Fibroblast of gingiva (primary cell): ENCODE measurements at places on chromosomes 6 and 20.

- DNase-seq = no peak
These were observed 75.7 kb upstream of the QKI start for GRCh38 chr6:163338671-163339405.

DNA sequence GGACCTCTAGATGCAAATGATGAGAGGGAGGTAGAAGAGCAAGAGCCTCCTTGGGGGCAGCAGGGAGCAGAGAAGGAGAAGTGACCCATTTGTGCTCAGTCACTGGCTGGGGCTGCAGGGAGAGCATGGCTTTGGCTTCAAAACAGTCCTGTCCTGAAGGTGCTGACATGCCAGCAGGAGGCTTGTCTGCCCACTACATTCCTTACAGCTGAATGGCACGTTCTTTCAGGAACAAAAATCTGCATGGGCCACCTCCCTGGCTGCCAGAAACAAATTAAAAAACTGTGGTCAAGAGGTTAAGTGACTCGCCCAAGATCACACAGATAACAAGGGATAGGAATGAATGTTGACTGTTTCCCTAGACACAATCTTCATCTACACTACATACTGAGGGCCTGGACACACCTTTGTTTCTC, 188.8 kb downstream of the HIVEP2 start:
- peak; percentile 9 for DNase-seq

DNA sequence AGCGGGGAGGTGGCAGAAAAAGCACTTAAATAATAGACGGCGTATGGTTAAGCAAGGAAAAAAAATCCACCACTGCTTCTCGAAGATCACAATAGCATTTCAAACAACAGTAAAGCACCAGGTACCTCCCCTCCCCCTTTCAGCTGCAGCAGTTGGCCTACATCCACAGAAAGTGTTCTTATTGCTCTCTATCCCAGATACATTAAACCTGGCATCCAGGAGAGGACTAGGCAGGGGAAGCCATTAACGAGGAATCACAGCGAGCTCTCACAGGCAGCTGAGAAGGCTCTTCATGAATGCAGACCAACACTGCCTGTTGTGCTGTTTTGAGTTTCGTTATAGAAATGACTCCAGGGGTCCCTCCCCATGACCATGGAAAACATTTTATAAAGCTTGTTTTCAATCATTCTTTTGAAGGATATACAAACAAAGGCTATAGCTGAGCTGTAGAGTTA, 11.8 kb downstream of the FYN start:
- DNase-seq = no peak

- no peak for DNase-seq
These were observed 116.2 kb downstream of the GMDS start for GRCh38 chr6:2129182-2129621.

GRCh38 chr20:51583073-51583472, 40.6 kb upstream of the NFATC2 start:
- DNase-seq = no peak

- no peak for DNase-seq
These were observed 1343.4 kb downstream of the HACE1 start for GRCh38 chr6:103516336-103516735.

DNA sequence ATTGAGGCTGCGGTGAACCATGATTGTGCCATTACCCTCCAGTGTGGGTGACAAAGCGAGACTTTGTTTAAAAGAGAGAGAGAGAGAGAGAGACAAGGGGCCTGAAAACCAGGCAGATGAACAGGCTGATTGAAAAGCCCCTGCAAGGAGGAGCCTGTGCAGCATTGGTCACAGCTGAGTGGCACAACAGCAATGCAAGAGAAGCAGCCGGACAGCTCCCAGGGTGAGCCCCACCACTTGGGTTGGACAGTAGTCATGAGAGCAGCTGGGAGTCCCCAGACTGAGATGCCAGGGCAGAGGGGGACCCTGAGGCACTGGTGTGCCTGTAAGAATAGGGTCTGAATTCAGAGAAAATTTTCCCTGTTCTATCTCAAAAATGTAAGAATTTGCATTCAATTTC, 10.2 kb downstream of the DNPH1 start:
- DNase-seq = no peak

DNA sequence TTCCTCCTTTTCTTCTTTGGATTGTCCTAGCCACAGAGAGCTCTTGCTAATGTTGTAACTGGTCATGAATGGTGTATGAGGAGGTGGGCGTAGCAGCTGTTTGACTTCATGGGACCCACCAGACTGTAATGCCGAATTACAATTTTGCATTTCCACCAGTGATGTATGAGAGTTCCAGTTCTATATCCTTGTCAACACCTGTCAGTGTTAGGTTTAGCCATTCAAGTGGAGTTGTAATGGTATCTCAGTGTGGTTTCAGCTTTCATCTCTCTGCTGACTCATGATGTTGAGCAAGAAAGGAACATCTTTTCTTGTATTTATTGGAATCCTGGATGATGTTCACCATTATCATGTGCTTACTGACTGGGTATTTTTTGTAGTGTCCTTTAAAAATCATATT, 5.1 kb downstream of the IGF2R start:
- peak; percentile 75 for DNase-seq

GRCh38 chr20:25238319-25239037, 9.4 kb upstream of the PYGB start:
- DNase-seq = peak; percentile 39

DNA sequence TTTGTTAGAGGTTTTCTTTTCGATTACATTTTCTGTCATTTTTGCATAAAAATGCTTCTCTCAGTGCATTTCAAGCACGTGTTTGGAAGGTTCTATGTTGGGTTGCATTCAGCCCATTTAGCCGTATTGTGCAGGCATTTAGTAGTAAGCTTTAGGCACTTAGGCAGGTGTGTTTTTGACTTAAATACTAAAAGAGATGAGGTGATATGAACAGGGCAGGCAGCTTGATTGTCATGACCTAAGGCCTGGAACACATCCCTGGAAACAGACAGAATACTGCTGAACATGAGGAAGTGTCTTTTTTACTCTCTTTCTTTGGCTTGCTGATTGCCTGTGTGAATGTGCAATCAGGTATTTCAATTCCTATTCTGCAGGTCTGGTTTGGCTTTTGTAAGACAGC, 610.5 kb upstream of the MAN1A1 start:
- DNase-seq = no peak

- DNase-seq = peak; percentile 35
These were observed 23.7 kb upstream of the TMEM14A start for GRCh38 chr6:52647199-52647598.

DNA sequence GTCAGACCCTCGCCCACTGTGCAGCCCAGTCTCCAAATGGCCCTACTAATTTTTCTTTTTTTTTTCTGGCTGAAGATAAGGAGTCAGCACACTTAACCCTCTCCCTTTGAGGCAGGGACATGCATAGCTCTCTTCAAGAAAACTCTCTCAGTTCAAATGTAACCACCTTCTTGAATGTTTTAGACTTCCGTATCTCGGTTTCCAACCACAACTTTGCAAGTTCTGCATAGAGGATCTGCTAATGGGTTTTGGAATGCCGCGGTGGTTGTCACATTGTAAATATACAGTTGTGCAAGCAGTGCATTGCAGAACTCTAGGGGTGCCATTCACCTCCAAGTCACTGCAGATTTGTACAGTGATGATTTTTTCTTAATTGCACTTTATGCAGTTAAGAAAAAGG, 59.4 kb upstream of the SLC35B3 start:
- DNase-seq = no peak

DNA sequence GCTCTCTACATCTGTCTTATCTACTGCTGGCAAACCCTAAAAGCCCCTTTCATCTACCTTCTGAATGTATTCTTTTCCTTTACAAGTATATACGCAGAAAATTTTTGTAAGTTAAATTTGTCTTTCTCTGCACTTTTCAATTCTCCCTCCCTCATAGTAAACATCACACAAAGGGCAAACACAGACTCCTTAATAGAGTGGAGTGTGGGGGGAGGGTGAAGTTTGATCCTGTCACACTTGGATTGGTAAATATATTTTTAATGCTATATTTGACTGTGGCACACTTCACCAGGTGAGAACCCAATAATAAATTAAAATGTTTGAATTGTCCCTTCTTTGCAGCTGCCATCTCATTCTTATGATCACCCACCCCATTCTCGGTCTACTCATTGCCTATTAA, 33.2 kb upstream of the PAQR8 start:
- DNase-seq = no peak

GRCh38 chr20:59779656-59780380, 153.6 kb downstream of the SYCP2 start:
- no peak for DNase-seq

- no peak for DNase-seq
These were observed 271.1 kb upstream of the AGPAT4 start for GRCh38 chr6:161544801-161545480.

GRCh38 chr6:308768-309167, 16.5 kb downstream of the DUSP22 start:
- no peak for DNase-seq

DNA sequence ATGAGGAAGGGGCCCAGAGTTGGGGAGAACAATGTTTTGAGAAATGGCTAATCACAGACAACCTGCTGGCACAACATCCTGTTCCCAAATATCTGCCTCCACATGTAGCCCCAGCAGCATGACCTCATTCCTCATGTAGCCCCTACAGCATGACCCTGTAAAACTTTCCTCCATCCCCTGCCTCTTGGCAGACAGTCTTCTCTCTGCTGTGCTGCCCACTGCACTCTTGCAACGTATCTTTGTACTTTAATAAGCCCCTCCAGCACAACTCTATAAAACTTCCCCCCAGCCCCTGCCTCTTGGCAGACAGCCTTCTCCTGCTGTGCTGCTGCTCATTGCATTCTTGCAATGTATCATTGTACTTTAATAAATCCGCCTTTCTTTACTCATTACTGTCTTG, 278.8 kb downstream of the HDGFL1 start:
- no peak for DNase-seq

DNA sequence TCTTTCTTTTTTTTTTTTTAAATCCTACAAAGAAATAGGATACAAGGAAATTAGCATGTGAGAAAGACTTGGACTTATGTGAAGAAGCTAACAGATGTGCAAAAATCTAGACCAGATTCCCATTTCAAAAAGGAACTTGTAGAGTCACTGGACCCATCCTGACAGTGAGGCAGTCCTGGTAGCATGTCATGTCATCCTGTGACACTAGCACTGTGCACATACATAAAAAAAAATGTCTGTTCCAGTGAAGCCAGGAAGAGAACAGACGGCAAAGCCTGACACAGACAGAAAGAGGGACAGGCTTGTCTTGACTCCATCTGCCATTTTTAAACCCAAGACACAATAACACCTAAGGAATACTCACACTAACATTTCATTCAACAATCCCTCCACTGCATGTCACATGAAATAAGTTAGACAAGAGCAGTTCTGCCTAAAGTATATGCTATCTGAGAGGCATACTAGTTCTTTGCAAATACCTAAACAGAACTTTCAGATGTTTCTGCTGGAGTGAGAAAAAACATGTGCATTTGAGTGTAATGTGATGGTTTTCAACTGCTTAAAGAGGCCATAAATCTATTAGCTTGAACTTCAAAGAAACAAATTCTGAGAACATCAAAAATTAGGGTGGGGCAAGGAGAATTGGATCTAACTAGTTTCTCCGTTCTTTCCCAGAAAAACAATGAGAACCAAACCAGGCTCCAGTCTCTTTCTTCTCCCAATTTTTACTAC, 159.6 kb downstream of the BACH2 start:
- DNase-seq = no peak

GRCh38 chr20:59318803-59319202, 18.4 kb downstream of the EDN3 start:
- no peak for DNase-seq

DNA sequence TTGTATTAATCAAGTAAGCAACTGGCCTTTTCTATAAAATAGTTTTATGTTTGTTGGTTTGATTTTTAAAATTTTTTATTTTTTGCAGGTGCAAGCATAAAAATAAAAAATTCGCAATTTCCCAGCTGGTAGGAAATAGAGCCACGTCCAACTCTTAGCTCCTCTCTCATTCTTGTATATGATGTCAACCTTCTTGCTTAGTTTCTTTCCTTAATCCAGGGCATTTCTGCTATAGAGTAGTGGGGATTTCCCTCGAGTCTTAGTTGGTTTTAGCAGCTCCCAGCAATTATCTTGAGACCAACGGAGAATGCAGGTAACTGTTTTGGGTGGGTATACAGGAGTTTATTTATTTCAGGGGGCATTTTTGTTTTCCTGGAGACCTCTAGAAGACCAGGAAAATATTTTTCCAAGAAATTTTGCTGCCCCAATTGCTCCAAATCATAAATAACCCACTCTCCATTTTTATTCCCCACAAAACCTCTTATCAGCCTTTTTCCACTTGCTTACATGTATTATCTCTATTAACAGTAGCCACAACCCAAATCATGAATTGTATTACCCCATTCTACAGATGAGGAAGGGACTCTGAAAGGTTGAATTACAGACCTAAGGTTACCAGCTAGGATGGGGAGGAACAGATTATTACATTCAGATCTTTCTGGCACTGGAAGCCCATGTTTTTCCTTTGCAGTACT, 18.4 kb downstream of the PHACTR2 start:
- no peak for DNase-seq

GRCh38 chr20:45981261-45981660, 9.3 kb upstream of the ZNF335 start:
- DNase-seq = no peak

DNA sequence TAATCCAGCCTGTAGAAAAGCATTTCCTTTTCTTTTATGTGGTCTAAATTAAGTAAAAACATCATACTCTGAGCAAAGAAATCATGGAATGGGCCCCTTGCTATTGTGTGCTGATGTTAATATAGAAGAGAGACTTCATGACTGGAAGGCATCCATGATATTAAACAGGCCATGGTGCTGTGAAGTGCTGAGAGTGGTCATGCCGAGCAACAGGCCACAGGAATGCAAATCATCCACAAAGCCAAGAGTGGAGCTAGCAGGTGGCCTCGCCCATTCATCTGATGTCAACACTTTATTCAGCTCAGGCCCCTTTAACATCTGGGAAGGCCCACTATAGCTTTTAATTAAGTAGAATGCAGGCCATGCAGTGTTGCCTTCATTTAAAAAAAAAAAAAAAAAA, 115.2 kb upstream of the HMGCLL1 start:
- peak; percentile 14 for DNase-seq

DNA sequence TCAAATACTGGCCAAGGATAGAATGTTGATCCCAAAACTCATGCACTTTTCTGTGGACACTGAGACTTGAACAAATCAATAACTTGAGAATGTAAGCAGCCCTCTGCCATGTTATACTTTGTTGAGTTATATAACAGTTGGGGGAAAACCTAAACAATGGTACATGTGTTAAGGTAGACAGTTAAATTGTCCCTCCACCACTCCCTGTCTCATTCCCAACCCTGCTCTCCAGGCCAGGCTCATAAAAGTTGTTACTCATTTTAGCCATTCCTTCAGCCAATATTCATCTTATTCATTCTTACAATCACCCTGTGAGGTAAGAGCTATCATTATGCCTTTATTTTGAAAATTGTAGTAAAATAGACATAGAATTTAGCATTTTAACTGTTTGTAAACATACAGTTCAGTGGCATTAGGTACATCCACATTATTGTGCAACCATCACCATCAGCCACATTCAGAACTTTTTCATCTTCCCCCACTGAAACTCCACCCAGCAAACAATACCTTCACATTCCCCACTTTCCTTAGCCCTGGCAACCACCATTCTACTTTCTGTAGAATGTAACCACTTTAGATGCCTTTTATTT, 38.2 kb upstream of the IER3 start:
- DNase-seq = no peak

GRCh38 chr20:10857352-10858070, 183.7 kb upstream of the JAG1 start:
- DNase-seq = peak; percentile 94

GRCh38 chr20:20426655-20426907, 58.7 kb downstream of the INSM1 start:
- no peak for DNase-seq

GRCh38 chr6:3426927-3427686, 29.7 kb downstream of the SLC22A23 start:
- DNase-seq = no peak

GRCh38 chr6:26554697-26555504, 16.7 kb downstream of the HMGN4 start:
- peak; percentile 66 for DNase-seq
